NCI-H524 (cell line): ENCODE measurements at places on chromosomes 1 and 21.

DNA sequence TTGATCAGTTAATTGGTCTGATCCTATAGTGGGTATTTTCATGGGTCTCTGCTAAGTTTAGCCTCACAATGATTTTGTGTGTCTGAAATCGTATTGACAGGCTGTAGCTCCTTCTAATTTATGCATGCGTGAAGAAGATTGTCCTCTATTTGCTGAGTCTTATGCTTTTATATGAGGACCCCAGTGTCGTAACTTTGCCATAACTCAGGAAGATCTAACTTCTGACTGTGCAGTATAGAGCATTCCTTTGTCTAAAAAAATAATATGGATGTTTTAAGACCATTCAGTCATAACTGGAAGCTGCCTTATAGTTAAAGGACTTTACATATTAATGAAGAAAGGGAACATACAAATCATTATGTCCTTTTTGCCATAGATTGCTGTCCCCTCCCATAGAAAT is 73.3 kb downstream of the CAMTA1 start:
- no peak for DNase-seq

DNA sequence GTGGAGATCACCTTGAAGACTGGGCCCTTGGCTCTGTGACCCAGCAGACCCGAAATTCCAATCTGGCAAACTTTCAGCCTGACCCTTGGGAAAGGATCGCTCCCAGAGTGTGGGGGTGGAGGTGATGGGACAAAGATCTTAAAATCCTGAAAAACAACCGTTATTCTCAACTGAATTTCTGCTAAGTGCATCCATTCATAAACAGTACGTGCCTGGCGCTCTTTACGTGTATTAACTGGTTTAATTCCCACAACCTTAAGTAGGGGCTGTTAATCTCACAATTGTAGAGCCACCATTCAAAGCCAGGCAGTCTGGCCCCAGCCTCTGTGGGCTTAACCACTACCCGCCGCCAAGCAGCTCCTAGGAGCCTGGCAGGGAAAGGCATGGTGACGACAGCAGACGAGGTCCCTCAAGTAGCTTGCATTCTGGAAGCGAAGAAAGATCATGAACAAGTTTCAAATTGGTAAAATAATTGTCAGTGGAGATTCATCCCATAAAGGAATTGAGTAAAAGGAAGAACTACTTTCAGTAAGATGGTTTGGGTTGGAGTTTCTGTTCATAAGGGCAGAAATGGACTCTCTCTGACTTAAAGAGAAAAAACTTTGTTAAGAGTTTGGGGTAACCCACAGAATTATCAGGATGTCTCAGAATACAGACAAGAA is 11.4 kb upstream of the RGS16 start:
- peak; percentile 89 for DNase-seq

GRCh38 chr21:38244885-38245869 is 11.6 kb upstream of the KCNJ15 start:
- no peak for DNase-seq

DNA sequence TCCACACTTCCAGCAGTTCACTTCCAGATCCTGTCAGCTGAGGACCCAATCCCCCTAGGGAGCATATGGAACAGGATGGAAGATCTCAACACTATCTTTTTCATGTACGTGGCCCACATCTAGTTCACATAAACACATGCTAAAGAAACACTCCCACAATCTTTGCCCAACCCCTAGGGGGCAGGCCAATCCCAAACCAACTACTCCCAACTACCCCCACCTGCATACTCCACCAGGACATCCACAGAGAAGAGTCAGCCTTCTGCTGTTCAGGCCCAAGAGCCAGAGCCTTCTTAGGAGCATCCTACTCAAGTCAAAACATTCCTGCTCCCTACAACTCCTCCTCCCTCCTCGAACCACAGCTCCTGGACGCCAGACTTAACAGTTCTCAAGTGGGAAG is 5.6 kb upstream of the SLC5A9 start:
- DNase-seq = no peak

DNA sequence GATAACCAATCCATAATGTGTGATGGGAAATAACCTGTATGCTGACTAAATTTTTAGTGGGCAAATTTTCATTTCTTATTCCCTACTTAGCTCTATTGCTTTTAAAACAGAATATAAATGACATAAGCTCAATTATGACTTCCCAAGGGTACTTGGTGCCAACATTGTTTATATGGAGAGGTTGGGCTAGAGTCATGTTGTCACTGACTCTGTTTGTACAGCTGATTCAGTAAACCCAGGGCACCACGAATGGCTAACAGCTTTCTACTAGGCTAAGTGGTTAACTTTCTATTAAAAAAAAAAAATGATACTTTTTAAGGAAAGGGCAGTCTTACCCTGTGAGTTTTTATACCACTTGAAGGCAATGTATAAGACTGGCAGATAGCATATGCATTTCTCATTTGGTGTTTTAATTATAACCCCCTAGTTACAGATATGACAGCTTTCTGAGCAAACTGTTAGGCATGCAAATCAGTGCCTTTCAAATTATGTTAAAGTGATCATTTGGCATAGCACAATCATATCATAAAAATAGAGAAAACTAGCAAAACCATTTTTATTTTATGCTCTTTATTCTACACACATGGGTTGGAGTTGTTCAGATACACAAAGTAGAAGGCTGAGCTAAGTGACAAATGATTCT is 147.1 kb downstream of the DNM3 start:
- DNase-seq = no peak

DNA sequence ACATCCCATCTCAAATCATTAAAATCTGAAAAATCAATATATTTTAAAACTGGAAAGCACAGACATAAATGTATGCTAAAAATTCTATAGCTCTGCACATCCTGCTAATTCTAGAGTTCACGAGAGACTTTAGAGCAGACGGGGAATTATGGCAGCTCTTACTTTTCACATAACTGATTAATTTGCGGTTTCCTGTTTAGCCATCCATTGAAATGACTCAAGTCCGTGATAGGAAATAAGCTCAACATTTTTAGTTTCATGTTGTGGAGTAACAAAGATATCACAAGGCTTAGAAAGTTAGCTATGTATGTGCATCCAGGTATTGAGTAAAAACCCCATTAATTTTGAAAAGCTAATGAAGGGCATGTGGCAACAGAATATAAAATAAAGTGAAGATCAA is 123.2 kb downstream of the SMYD2 start:
- DNase-seq = no peak

DNA sequence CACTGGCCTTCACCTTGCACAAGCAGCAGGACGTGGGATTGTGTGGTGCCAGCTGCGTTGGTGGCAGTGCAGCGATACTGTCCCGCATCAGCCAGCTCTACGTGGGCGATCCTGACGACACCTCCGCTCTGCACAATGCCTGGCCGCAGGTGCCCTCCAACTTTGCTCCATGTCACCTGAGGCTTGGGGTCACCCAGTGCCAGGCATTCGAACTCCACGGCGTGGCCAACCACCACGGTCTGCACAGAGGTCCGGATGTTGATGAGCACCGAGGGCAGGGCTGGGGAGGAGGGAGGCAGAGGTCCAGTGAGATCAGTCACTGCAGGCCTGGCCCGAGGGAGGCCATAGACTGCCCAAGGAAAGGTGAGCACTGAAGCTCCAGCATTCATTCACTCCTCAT is 22.6 kb downstream of the LDLRAD2 start:
- no peak for DNase-seq

GRCh38 chr1:63523738-63524137 is 413 bp downstream of the EFCAB7 start:
- no peak for DNase-seq

DNA sequence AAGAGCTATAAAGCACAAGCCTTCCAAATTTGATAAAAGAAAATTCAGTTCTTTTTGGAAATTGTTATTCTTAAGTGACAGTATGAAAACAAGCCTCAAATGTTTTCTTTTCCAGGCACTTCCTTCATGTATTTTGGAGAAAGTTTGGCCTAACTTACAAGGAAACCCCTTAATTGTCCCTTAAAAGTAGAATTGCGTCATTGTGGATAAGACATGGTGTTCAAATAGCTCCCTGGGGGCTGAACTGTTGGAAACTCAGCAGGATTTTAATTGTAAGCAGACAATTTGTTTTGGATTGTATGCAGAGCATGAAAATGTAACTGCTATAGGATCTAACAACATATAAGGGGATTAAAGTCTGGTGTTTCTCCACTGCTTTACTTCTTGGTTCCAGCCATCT is 35.4 kb upstream of the FGGY start:
- no peak for DNase-seq

DNA sequence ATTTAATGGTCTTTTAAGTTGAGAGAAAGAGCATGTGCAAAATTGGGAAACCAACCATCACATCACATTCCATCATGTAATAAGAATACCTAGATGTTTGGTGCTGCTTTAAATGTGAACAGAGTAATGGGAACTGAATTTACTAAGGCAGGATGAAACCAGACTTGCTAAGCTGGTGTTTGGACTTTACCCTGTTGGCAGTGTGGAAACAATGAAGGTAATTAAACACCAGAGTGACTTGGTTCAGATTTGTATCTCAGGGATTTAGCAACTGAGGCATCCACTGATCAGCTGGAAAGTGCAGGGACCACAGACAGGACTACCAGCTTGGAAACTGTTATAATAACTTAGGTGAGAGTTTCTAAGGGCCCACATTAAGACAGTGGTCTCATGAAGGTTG is 263.4 kb downstream of the OLFM3 start:
- DNase-seq = no peak

DNA sequence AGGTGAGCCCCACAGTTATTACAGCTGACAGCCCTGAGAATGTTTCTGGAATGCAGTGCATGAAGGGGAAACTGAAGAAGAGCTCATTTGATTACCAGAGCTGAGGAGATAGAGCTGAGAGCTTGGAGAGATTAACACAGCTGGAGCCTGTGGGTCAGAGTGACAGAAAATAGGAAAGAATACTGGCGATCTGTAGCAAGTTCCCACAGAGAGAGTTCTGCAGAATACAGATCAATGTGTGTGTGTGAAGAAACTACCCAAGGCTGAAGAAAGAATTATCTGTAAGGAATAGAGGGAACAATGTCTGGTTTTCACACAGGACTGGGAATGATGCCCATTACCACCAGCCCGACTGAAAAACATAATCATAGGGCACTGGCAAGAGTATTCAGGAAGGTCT is 103.6 kb upstream of the SNX7 start:
- DNase-seq = no peak

GRCh38 chr1:147109041-147109440 is 63.2 kb downstream of the PRKAB2 start:
- DNase-seq = no peak

DNA sequence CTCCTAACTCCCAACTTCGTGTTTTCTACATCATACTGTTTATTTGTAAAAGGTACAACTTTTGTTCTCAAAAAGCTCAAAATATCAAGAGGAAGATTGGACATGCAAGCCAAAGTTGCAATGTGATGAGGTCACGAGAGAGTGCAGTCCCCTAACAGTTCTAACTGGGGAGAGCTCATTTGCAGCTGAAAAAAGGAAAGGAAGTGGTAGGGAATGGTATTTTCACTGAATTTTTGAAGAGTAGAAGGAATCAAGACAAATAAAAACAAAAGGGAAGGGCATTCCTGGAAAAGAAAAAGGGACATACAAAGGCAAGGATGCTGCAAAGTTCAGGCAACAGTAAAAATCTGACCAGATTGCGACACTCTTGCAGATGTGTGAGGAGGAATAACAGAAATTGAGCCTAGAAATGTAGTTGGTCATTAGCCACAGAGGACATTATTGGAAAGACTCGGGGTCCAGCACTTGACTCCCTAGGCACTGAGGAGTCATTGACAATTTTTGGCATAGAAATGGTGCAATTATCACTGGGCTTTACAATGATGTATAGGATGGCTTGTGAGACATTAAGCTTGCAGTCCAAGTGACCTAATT is 67.9 kb downstream of the TBX15 start:
- no peak for DNase-seq

GRCh38 chr1:230743899-230744298 is 3.3 kb upstream of the CAPN9 start:
- DNase-seq = peak; percentile 17

DNA sequence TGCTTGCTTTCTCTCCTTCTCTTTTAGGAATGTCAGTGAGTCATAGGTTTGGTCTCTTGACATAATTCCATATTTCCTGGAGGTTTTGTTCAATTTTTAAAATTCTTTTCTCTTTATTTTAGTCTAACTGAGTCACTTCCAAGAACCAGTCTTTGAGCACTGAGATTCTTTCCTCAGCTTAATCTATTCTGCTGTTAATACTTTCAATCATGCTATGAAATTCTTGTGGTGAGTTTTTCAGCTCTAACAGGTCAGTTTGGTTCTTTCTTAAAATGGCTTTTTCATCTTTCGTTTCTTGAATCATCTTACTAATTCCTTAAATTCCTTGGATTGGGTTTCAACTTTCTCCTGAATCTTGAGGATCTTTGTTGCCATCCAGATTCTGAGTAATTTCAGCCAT is 321.0 kb downstream of the PTBP2 start:
- no peak for DNase-seq

- DNase-seq = no peak
Measured at GRCh38 chr1:78577257-78578100, 42.8 kb upstream of the IFI44L start.

GRCh38 chr1:76086597-76086996 is 12.1 kb downstream of the ST6GALNAC3 start:
- no peak for DNase-seq

- DNase-seq = no peak
Measured at GRCh38 chr1:229862017-229862774, 204.8 kb upstream of the GALNT2 start.
